Activated T-helper 2 cell treated with anti-CD3 and anti-CD28 coated beads, Interferon-gamma antibody, Interleukin-2, Interleukin-4, amounts not matched to agents 10 μg/mL and 5 μg/mL and 100 μg/mL, durations not matched to agents 14 hours and 24 hours and 36 hours (primary cell): ENCODE measurements at places on chromosomes 2 and 18. TPM values are rescaled to one million over a fixed set of nuclear protein-coding genes. Genes with fewer than 3 reads are reported as not detected.

Gene GALR1
- total RNA-seq = not detected in 2 replicates

Gene CD226
- 81.5 and 85.3 TPM in 2 replicates for total RNA-seq

Gene ALPG
- not detected in 2 replicates for total RNA-seq

Gene CDKL4
- total RNA-seq = 0.11 and 1.3 TPM in 2 replicates

Gene POTEF
- total RNA-seq = not detected in 2 replicates
